ENCODE measurements at places on chromosomes 16 and 17.
A peak's percentile ranks its signal among the peaks of the same experiment; 100 is the strongest.

DNA sequence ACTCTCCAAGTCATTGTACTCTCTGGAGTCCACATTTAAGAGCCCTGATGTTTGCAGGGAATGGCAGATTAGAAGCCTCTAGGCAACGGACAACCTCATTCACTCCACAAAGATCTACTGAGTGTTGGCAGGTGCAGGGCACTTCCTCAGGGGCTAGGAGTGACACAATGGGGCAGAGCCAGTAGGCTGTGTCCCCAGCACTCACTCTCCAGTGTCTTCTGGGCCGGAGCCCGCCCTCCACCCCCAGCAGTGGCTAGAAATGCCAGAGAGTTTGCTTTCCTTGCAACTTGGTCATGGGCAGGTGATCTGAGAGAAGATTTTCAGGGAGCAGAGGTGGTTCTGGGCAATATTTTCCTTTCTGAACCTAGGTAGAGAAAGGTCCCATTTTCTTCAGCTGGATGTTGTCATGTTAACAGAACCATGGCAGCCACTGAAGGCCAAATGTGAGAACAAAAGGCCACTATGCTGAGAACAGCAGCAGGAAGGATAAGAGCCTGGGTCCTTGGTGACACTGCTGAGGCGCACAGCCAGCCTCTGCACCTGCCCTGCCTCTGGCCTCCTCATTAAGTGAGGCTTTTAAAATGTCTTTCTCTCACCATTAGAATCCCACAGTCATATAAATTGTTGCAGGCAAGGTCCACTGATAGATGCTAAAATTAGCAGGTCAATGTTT is 96.2 kb downstream of the USP31 start:
- no peak for DNase-seq

DNA sequence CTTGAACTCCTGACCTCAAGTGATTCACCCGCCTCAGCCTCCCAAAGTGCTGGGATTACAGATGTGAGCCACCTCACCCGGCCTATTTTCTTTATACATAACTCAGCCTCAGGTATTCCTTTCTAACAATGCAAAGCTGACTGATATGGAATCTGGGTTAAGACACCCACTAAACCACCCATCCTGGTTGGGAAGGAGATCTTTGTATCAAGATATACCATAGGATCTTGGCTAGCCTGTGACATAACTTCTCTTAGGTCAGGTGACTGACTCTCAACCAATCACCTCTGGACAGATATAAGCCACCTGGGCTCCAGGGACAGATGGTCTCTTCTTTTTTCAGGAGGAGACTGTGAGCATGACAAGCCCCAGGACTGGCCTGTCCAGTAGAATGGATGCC is 51.2 kb upstream of the NKD1 start:
- DNase-seq, result no peak

GRCh38 chr16:68644715-68645493 is at the start of gene CDH3:
CDH3 (plus strand) TSS chr16:68645310; CDS start chr16:68645380, 70 bp downstream.
- DNase-seq, result no peak

DNA sequence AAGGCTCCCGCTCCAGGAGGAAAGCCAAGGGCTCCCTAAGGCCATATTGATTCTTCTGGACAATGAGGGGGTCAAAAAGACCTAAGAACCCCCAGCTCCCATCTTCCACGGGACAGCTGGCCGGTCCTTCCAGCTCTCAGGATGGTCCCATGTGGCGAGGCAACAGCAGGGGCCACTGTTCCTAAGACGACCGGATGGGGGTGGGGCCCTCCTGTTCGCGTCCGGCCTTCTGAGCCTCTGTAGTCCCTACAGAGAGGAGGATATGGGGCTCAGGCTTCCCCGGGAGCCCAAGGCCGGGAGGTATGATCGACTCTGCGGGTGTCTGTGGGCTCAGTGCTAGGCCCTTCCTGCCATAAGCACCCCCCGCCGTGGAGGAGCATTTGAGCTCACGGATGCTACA is 6.0 kb upstream of the DCXR start:
- DNase-seq, result no peak

DNA sequence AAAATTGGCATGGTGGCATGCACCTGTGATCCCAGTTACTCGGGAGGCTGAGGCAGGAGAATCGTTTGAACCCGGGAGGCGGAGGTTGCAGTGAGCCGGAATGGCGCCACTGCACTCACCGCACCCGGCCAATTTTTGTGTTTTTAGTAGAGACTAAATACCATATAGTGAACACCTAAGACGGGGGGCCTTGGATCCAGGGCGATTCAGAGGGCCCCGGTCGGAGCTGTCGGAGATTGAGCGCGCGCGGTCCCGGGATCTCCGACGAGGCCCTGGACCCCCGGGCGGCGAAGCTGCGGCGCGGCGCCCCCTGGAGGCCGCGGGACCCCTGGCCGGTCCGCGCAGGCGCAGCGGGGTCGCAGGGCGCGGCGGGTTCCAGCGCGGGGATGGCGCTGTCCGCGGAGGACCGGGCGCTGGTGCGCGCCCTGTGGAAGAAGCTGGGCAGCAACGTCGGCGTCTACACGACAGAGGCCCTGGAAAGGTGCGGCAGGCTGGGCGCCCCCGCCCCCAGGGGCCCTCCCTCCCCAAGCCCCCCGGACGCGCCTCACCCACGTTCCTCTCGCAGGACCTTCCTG is at the start of gene HBQ1:
HBQ1 (plus strand) TSS at position 359 of the 575 bp plus-strand sequence; CDS start at position 387, 28 bp downstream.
- no peak for DNase-seq

DNA sequence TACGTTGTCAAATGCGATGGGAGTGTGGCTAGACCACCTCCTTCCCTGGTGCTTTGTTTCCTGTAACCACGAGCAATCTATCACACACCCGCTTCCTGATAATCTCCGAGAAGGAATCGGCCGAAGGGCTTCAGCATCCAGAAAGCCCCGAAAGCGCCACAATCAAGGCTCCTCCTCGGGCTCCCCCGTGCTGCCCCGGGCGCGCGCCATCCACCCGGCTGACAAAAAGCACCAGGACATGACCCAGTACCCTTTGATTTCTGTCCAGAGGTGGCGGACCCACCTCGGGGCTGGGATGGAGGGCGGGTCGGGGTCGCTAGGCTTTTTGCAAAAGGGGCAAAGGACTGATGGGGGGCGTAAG is 743 bp upstream of the ARMC7 start:
- DNase-seq, result no peak

DNA sequence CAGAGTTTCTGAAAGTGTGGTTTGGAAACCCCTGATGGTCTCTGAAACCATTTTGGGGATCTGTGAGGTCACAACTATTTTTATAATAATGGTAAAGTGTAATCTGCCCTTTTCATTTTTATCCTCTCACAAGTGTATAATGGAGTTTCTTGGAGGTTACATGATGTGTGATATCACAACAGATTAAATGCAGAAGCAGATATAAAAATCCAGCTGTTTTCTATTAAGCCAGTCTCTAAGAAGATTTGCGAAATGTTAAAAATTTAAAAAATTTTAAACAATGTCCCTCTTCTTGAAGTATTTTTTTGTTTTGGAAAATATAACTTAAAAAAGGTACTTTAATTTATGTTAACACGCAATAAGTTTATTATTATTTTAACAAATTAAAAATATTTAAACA is 48.7 kb downstream of the RPGRIP1L start:
- no peak for DNase-seq

- DNase-seq, result no peak
Measured at GRCh38 chr17:74815550-74816370, 39.6 kb upstream of the NAT9 start.

- DNase-seq, result no peak
Measured at GRCh38 chr17:55283256-55283965, 18.7 kb downstream of the HLF start.

GRCh38 chr17:74599023-74599399 is 6.9 kb upstream of the CD300LD start:
- no peak for DNase-seq

DNA sequence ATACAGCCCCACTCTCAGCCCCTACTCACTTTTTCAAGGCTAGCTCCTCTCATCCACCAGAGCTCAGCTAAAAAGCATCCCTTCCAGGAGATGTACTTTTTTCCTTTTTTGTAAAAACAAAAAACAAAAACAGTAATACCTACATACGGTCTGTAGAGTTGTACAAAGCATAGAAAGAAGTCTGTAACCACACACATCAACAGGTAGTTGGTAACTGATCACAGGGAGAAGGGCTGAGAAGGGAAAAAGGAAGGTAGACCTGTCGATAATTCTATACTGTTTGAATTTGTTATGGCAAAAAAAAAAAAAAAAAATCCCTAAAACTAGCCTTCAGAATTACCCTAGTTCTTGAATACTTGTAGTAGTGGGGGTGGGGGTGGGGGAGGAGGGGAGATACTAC is 874 bp downstream of the SLC25A19 start:
- DNase-seq, result no peak

DNA sequence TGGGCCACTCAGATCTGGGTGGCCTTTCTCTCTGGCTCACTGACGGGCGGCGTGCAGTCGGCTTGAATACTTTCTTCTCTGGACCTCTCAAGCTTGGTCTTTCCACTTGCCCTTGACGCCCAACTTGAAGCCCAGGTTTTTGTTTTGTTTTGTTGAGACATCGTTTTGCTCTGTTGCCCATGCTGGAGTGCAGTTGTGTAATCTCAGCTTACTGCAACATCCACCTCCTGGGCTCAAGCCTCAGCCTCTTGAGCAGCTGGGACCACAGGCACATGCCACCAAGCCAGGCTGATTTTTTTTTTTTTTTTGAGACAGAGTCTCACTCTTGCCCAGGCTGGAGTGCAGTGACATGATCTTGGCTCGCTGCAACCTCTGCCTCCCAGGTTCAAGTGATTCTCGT is 22.7 kb upstream of the KIF19 start:
- no peak for DNase-seq

DNA sequence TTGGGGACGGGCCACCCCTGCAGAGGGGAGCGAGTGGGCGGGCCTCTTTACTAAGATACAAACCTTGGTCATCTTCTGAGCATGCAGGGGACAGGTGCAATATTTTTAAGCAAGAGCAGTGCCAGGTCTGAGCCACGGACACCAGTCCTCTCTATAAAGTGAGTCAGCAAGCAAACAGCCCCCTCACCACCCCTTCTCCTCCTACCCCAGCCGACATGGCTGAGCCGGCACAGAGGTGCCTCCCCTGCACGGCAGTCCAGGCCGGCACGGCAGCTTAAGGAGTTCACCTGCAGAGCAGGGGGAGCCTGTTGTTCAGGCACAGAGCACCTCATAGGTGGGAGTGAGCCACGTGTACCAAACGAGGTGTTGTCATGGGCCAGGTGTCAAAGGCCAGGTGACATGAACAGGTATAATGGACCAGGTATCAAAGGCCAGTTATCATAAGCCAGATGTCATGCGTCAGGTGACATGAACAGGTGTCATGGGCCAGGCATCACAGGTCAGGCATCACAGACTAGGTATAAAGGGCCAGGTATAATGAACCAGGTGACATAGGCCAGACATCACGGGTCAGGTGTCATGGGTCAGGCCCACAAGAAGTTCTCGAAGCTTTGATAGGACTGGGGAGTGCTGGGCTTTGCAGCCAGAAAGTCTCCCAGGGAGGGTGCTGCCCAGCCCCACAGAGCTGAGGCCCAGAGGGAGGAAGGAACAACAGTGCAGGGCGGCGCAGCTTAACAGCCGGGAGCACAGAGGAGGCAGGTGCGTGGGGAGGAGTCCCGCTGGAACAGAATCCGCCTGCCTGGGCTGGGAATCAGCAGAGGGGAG is 42.6 kb upstream of the ZNF469 start:
- DNase-seq, result no peak

- no peak for DNase-seq
Measured at GRCh38 chr17:27544350-27545131, 86.4 kb upstream of the LGALS9 start.

- DNase-seq, result no peak
Measured at GRCh38 chr17:50904518-50905459, 38.6 kb upstream of the TOB1 start.

- peak; percentile 100 for DNase-seq
Measured at GRCh38 chr17:1716076-1716911, 6.1 kb upstream of the TLCD2 start.

DNA sequence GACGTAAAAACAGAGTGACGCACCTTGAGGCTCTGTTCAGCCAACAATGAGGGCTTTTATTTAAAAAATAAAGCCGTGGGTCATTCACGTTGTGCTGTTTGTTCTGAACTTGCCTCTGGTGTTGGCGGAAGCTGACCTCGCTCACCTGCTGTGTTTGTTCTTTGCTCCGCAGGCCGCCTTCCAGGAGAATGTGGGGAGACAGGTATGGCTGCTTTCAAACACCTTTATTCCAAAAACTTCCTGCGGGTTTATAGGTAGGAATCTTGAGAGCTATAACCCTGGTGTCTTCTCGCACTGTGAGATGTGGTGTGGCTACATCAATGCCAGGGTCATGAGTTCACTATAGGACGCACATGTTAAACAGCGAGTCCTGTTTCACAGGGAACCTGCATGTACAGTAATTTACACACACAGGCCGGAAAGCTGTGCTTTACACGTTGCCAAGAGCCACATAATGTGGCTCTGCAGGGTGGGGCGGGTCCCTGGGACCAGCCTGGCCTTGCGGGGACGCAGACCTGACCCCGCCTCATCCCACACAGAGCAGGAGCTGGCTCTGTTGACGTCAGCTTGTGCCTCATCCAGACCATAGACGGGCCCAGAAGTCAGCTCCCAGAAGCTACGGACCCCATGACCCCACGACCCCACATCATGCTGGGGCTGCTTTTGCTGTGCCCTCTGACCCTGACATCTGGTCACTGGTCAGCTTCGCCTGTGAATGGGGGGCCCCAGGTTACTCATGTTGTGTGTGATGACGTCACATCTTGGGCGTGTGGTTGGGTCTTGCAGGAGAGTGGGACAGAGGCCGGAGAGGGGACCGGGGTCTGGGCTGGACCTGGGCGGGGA is 49.9 kb upstream of the ZNF750 start:
- DNase-seq, result no peak

- no peak for DNase-seq
Measured at GRCh38 chr17:31003225-31003866, 32.5 kb downstream of the RNF135 start.

GRCh38 chr17:16329519-16330271 is 23.6 kb downstream of the CENPV start:
- DNase-seq, result no peak

DNA sequence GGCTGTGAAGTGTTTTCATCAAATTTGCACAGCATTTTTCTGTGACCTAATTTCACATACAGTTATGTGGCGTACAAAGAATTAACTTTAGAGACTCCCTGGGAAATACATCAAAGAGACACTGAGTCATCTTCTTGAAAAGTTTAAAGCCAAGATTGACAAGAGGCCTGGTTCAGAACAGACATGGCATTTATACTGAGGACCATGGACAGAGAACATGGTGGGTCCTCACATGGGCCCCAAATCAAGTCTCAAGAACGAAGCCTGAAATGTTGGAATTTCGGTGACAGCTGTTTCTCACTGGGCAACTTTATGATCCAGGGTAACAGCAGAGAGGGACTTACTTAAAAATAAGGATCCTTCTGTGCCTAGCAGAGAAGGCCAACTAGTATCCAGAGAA is 311.5 kb upstream of the KCNJ16 start:
- no peak for DNase-seq
